Daoy (cell line): ENCODE measurements at places on chromosomes 6 and 20.

GRCh38 chr6:26520850-26521599, 17.1 kb upstream of the HMGN4 start:
- peak; percentile 92 for DNase-seq

DNA sequence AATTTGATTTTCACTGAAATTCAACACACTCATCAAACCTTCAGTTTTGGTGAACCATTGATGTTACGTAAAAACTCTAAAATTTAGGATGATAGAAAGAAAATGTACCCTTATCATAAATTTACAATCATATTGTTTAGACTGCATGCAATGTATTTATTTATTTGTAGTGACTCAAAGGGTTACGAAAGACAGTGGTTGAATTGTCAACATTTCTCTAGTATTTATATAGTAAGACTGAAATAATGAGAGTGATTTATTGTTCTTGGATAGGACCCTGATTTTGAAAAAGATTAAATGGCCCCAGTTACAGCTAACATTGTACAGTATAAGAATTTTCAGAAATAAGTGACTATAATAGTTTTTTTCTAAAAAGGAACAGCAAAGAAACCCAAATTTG, 591.5 kb downstream of the RFPL4B start:
- DNase-seq: no peak

DNA sequence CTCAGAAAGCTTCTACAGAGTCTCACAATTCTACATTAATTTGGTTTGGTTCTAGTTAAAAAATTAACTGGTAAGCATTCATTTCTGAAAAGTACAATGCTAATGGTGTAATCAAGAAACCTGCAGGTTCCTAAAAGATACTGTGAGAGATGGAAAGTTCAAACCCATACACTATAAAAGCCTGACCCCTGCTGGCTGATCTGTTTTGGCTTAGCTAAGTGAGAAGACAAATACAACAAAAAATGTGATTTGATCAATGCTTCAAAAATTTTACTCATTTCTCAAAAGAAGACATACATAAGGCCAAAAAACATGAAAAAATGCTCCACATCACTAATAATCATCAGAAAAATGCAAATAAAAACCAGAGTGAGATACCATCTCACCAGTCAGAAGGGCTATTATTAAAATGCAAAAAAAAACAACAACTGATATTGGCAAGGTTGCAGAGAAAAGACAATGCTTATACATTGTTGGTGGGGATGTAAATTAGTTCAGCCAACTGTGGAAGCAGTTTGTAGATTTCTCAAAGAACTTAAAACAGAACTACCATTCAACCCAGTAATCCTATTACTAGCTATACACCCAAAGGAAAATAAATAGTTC, 102.8 kb downstream of the MOXD1 start:
- peak; percentile 29 for DNase-seq

DNA sequence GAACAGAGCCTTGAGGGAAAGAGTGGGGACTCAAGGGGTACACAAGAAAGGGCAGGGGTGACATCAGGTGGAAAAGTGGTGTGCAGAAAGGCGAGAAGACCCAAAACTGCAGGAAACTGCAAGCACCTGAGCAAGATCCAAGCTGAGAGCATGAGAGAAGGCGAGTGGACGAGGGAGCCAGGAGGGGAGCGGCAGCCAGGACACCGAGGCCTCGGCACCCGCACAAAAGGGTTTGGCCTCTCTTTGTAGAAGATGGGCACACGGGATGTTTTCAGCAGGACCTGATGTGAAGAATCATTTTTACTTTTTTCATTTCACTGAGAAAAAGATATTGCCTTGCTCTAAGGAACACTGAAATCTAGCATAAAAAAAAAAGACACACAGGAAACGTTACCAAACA, 82.1 kb upstream of the FOXQ1 start:
- no peak for DNase-seq
